ENCODE measurements at places on chromosomes 2 and 18.

GRCh38 chr2:204226305-204226880 is 289.8 kb downstream of the ICOS start:
- DNase-seq: no peak

- no peak for DNase-seq
Measured at GRCh38 chr2:196338440-196338839, 167.1 kb upstream of the STK17B start.

DNA sequence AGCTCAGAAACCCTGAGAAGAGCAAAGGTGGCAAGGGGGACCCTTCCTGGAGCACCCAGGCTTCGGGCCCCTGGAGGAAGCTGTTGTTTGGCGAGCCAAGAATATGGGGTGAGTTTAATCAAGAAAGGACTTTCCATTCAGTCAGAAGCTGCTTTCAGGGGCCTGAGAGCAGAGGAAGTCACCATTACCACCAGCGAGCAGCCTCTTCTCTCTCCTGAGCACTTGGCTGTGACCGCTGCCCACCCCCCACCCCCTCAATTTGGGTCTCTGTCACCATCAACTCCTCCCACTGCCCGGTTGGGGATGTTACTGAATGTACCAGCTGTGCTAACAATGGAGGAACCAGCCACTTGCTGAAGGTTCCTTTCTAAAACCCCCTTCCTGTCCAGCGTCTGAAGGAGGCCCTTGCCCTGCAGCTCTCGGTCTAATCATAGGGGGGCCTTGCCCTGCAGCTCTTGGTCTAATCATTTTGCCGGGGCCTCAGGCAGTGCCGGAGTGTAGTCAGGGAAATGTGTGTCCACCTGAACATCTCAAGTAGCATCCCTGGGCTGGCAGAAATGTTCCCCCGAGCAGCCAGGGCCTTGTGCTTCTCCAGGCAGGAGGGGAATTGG is 943 bp downstream of the INPP5D start:
- no peak for DNase-seq

- DNase-seq: no peak
Measured at GRCh38 chr2:132911726-132912724, 242.0 kb upstream of the LYPD1 start.

DNA sequence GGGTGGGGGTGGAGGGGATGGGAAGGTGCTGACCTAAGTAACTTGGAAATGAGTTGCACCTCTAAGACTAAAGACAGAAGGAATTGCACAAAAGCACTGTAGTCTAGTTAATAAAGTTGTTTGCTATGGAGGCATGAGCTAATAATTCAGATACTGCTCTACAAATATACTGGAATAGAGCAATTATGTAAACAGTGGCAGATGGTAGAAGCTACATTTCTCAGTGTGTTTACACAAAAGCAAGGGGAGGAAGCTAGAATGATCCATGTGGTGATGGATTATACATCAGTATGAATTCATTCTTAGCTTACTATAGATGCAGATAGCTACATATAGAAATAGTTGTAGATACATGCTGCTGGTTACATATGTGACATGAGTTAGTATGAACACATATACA is 27.6 kb upstream of the UBE2F start:
- no peak for DNase-seq
